ENCODE measurements at places on chromosomes 2 and 18.

DNA sequence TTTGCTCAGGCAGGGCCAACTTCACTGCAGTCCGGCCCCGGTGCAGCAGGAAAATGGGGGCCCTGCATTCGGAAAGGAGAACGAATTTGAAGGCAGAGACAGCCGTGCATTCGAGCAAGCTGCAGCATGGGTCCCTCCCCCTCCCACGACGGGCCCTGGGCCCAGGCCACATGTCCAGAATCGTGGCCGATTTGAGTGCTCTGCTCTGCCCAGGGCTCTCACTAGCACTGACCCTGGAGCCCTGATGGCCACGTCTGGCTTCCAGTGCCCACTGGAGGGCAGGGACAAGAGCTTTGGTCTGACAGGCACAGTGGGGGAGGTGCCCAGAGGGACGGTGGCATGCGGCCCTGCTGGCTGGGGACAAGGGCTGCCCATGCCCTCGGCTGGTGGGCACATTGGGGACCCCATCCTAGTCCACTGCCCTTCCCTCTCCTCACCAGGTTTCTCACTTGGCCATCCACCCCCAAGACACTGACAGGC is 14.4 kb upstream of the KLHL30 start:
- DNase-seq = no peak

DNA sequence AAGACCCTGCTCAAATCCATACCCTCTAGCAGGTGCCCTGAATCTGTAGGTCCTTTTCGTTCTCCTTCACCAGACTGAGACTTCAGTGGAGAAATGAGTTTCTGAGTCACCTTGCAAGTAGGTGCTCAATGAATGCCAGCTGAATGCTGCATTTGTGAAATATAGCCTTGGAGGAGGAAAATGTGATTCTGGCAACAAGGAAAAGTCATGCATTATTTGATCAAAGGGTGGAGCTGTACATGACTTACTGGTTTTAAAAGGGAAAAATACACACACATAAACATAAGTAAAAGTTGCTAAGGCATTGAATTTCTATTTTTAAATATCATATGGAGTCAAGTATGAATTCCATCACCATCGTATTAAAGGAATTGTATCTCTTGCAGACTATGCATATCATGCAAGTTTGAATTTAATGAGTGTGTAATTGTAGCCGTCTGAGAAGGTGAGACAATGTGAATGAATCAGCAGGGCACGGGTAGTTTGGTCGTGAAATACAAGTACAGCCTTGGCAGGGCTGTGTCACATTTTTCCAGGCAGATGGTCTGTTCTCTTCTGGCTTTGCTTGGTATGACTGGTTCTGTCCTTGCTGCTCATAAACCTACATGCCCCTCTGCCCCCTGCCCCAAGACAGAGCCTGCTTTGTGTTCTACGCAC is 160.8 kb downstream of the COL6A3 start:
- no peak for DNase-seq

GRCh38 chr18:72114801-72115594 is 429.1 kb downstream of the CBLN2 start:
- no peak for DNase-seq

- DNase-seq = no peak
Observed at GRCh38 chr2:150046810-150047209, 440.7 kb downstream of the RND3 start.

DNA sequence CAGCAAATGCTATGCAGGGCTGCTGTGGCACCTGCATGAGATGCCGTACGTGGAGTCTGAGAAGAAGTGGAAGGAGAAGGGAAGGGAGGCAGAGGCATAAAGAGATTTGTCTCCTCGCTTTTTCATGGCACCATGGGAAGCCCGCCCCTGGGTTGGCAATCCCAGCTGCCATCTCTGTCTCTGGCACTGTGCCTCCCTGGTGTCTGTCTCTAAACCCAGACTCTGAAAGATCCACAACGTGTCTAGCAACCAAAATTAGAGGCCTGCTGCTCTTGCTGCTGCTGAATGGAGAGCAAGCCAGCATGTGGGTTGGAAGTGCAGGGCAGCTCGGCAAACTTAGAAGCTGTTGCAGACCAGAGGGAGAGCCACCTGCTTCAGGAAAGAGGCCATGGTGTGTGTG is 53.1 kb downstream of the INO80C start:
- no peak for DNase-seq

GRCh38 chr18:5667356-5667755 is 123.6 kb upstream of the EPB41L3 start:
- no peak for DNase-seq

DNA sequence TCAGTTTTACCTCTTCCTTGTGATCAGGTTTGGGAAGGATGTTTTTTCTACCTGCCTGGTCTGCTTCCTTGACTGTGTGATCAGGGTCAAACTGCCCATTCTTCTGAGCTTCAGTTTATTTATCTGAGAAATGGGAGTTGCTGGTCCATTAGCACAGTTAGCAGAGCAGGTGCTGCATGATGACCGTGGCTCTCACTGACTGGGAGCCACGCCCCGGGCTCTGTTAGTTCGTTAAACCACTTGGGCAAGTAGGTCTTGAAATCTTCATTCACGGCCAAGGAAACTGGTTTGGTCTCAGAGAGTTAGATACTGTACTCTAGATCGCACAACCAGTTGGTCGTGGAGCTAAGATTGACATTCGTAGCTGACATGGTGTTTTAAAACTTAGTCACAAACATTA is 41.7 kb downstream of the INPP5D start:
- no peak for DNase-seq

DNA sequence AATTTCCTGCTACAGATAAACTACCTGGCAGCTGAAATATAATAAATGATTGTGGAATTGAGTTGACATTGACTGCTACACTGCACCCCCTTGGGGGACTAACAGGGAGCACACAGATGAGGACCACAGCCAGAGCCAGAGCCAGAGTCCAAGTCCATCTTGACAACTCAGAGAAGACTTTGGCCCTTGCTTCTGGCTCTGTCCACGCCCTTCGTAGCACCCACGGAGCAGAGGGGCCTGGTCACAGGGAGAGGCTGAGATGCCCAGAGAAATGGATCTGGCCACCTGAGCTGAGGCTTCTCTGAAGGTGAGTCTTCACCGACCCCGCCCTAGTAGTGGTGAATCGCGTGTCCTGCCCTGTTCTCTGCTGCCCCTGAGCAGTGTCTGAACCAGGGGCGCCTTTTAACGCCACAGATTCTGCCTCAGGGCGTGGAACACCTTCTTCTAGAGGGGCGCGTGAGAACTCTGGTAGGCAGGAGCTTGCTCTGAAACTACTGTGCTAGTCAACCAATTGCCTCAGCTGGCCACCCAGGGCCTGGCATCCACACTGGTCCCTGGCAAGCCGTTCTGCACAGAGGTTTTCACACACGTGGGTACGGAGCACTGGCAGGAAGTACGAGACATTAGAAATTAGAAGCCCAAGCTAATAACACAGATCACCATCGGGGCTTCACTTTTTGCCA is 35.7 kb upstream of the MAT2A start:
- no peak for DNase-seq

DNA sequence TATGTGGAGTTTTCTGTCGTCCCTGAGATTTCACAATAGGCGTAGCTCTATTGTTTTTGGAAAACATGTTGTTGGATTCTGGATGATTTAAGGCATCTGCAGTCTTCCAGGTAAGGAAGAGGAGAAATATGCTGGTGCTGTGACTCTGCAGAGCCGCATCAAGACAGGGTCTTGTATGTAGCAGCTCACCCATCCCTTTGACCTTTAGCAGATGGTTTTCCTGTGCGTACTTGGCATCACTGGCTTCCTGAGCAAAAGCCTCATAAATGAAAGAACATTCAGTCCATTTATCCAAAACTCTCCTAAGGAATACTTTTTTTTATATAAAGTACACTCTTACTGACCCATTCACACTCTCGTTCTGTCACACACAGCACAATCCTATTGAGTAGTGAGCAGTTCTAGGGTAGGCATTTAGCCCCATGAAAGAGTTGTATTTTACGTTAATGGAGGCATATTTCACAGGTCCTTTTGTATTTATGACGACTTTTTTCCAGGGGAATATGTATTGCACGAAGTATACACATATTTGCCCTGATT is 443.9 kb downstream of the STK39 start:
- DNase-seq = no peak

DNA sequence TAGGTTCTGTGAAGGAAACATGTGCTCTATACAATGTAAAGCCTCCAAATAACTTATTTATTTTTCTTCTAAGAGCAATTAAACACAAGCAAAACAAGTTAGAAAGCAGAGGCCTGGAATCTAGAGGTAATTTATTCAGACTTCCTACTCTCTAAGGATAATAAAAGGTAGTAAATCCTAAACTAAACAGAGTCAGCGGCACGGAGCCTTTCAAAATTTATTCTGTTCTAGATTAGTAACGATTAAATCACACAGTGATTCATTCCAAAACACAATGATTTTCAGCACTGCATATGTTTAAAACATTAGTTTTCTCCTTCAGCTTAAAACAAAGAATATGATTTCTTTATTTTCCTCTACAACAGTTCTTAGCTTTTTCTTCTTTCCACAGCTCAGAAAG is 160.9 kb downstream of the FBXO15 start:
- no peak for DNase-seq

DNA sequence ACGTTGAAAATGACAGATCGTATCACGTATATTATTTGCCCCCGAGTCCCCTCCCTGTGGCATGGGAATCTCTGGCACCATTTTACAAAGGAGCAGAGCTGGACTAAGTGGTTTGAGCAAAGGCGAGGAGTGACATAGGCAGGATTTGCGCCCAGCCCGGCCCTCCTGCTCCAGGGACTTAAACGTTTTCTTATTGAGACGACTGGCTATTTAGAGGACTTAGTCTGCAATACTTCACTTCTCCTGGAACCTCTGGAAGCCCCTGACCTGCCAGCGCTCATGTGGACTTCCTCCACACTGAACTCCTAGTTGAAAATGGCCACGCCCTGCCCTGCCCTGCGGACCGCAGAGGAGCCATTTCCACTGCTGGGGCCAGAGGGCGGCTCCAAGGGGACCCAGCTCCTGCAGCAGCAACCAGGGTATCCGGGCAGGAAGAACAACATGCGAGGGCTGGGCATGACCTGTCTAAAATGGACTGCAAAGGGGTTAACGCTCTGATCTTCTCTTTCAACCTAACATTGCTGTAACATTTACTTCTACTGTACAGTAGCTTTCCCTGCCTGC is 690.7 kb downstream of the LRP1B start:
- DNase-seq = no peak

- no peak for DNase-seq
Observed at GRCh38 chr2:201118961-201119854, 3.2 kb downstream of the CFLAR start.

DNA sequence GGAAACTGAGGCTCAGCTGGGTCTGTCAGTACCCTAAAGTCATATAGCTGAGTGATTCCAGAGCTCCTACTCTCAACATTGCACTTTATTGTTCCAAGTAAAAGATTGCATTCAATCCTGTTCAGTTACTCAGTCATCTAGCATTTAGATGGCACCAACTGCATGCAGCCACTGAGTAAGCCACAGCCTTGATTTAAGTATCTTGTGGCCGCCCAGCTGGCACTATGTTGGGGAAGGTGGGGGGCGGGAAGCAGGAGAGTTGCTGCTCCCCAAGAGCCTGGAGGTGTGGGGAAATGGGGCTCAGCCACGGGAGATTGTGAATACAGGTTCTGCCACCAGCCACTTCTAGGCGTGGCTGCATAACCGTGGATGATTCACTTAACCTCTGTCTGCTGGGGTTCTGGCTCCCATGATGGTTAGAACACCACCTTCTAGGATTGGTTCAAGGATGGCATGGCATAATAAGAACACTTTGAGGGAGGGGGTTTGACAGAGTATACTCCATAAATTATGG is 17.1 kb downstream of the ZFP36L2 start:
- DNase-seq = no peak

DNA sequence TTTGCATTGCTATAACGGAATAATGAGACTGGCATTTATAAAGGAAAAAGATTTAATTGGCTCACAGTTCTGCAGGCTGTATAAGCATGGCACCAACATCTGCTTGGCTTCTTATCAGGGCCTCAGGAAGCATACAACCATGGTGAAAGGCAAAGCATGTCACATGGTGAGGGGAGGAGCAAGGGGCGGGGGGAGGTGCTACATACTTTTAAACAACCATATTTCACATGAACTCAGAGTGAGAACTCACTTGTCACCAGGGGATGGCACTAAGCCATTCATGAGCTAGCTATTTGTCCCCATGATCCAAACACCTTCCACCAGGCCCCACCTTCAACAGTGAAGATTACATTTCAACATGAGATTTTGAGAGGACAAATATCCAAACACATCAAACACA is 188.7 kb downstream of the MBD5 start:
- DNase-seq = no peak

DNA sequence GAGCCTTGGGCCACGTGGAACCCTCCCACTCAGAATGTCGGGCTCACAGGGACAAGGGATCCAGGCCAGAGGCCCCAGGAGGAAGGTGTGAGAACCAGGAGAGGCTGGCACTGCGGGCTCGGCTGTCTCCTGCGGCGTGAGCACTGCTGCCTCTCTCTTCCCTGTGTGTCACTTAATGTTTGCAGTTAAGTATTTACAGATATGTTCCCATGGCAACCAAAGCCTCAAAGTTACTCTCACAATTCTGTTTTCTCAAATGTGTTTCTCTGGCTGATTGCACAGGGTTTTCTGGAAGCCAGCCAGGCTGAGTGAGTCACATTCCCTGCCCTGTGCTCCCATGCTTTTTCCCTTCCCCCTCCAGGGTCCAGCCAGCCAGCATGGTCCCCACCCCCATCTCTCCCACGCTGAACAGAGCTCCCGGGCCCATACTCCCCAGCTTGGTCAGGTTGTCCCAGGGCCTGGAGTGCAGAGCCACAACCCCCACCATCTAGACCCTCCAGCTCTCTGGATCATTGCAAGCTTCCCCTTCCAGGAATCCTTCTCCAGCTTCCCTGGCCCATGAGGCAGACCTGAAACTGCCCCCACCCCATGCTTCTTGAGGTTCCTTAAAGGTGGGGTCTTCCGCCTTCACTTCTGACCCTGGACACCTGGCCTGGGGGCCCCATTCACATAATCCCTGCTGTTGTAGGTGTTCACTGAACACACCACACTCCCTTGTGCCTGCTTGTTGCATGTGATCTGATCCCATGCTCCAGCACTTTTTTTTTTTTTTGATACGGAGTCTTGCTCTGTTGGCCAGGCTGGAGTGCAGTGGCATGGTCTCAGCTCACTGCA is 265.9 kb downstream of the CELF4 start:
- DNase-seq = peak; percentile 18

- no peak for DNase-seq
Observed at GRCh38 chr2:147451902-147452515, 392.8 kb upstream of the ACVR2A start.

GRCh38 chr2:10256031-10256514 is 46.6 kb upstream of the HPCAL1 start:
- no peak for DNase-seq

GRCh38 chr2:124816007-124816406 is 790.9 kb downstream of the CNTNAP5 start:
- DNase-seq = no peak

- DNase-seq = no peak
Observed at GRCh38 chr2:216657086-216657855, 24.1 kb downstream of the IGFBP2 start.

- peak; percentile 16 for DNase-seq
Observed at GRCh38 chr18:74896390-74896991, 298.8 kb downstream of the ZNF407 start.

- DNase-seq = peak; percentile 86
Observed at GRCh38 chr2:44974064-44974715, 32.7 kb downstream of the SIX3 start.
